ENCODE measurements at places on chromosomes 3 and 15.

GRCh38 chr15:52013151-52013791 lies 5.7 kb upstream of the MAPK6 start:
- H3K27ac ChIP-seq, result no peak overlapping the region
- DNase-seq, result no peak
- no peak overlapping the region for H3K4me3 ChIP-seq
- H3K4me1 ChIP-seq, result peaks cover 11% of the 10 kb centered on the region

DNA sequence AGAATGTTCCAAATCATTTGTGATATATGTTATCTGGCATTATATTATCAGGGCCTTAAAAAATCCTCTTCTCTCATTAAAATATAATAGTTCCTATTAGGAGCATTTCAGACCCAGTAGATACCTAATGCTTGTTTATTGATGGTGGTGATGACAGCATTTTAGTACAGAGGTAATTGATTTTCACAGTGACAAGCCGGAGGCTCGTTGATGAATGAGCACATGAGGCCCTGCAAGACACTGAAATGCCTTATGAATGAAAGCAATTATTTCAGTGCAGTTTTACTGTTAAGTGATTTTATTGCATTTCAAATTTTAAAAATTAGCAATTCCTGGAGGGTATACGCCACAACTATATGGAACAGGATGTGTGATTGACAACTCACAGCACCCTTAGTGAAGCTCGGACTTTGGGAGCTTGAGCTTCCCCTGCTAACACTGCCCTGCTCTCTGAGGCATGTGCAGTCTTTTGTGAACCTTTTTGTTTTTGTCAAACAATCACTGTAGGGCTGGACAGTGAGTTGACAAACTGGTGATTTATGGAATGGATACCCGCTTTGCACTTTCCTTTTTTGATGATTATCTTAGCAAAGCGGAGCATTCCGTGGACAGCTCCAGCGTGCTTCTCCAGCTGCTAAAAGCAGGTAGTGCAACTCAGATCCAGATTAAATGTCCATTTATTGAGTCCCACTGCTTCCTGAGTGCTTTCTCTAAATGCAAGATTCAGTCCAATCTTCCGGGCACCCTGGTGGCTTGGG lies 187.0 kb upstream of the ATP10A start:
- no peaks in the 10 kb centered on the region for H3K36me3 ChIP-seq
- peaks cover 43% of the 10 kb centered on the region for H3K27me3 ChIP-seq
- no peak overlapping the region for H3K27ac ChIP-seq
- H3K4me3 ChIP-seq, result no peak overlapping the region
- DNase-seq, result no peak

- H3K36me3 ChIP-seq, result no peaks in the 10 kb centered on the region
- H3K27me3 ChIP-seq, result no peaks in the 10 kb centered on the region
- DNase-seq, result no peak
- H3K27ac ChIP-seq, result no peak overlapping the region
These were observed 379.7 kb upstream of the EPHA6 start for GRCh38 chr3:96434651-96435050.

DNA sequence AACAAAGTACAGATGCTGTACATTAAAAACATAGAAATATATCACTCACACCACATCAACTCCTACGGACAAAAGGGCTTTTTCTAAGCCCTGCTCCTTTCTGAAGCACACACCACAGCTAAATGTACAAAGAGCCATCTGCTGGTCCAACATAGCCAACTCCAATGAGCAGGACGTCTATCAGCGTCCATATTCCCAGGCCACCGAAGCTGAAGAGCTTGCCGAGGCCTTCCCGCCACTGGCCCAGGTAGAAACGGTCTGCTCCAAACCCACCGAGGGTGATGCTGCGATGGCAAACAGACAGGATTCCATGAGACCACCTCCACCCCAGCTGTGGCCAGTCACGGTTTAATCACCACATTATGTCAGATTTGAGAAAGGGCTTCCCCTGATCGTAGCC lies 9.8 kb downstream of the TM2D3 start:
- no peak overlapping the region for H3K4me3 ChIP-seq
- no peaks in the 10 kb centered on the region for H3K27me3 ChIP-seq
- peak overlapping the region; percentile 80 for H3K27ac ChIP-seq
- no peak for DNase-seq
- H3K4me1 ChIP-seq, result peaks cover 30% of the 10 kb centered on the region

- H3K4me1 ChIP-seq, result peaks cover 64% of the 10 kb centered on the region
- DNase-seq, result no peak
- H3K27me3 ChIP-seq, result peaks cover under 1% of the 10 kb centered on the region
- no peaks in the 10 kb centered on the region for H3K36me3 ChIP-seq
- H3K27ac ChIP-seq, result no peak overlapping the region
These were observed 3.7 kb downstream of the EHD4 start for GRCh38 chr15:41968701-41969100.

All from naive B cell (primary cell).